ENCODE measurements at places on chromosomes 7 and 10.

DNA sequence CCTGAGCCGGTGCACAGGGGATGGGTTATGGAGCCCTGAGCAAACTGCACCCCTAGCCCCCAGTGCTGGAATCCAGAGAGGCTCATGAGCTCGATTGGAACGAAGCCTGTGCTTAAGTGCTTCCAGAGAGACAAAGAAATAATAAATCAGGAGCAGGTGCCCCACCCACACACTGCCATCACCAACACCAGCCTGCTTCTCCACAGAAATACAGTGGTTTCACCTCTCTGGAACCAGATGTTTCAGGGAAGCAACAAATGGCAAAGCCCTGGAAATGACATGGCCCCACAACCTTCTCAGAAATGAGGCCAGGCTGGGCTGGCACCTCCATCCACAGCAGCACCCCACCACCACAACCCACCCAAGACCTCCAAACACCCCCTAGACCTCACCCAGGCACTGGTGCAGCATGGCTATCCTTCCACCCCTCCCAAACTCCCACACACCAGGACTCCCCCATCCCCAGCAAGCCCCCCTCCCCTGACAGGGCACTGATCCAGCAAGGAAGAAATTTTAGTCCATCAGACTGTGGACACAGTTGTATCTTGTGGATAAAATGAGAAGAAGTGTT lies 4.1 kb upstream of the SLC18A3 start:
- no peak for DNase-seq

- DNase-seq, result no peak
Observed at GRCh38 chr10:89798092-89798491, 96.7 kb downstream of the KIF20B start.

DNA sequence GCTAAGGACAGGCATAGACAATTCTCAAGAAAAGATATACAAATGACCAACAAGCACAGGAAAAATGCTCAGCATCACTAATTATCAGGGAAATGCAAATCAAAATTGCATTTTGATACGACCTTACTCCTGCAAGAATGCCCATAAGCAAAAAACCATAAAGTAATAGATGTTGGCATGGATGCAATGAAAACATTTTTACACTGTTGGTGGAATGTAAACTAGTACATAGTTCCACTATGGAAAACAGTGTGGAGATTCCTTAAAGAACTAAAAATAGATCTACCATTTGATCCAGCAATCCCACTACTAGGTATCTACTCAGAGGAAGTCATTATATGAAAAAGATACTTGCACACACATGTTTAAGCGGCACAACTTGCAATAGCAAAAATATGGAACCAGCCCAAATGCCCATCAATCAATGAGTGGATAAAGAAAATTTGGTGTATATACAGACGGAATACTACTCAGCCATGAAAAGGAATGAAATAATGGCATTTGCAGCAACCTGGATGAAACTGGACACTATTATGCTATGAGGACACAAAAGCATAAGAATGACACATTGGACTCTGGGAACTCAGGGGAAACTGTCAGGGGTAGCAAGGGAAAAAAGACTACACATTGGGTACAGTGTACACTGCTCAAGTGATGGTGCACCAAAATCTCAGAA lies 59.3 kb downstream of the DGKI start:
- DNase-seq, result no peak

DNA sequence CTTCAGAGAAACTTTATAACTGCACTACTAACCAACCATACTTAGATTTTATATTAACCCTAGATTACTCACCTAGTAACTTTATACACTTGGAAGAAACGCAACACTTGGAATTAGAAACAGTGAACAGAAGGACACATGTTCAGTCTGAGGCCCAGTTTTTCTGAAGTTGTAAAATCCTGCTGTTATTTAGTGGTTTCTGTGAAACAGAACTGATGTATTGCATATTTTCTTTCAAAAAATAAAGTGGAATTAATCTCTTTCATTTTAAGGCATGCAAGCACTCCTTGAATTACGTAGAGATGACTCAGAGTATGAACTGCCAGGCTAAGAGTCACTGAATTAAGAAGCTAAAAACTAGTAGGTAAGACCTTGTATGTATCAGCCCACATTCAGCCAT lies 215.8 kb downstream of the SKAP2 start:
- no peak for DNase-seq

DNA sequence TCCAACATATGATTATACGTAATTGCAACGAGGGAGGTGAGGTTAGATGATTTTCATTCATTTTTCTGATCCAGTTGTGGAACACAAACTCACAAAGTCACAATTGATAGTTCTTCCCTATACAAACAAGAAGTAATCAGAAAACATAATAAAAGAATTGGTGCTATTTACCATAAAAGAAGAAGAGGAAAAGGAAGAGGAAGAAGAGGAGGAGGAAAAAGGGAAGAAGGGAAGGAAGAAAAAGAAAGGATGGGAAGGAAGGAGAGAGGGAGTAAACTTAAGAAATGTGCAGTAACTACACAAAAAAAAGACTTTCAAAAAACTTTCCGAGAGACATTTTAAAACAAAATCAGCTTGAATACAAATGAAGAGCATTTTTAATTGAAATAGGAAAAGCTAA lies 65.0 kb downstream of the CCDC71L start:
- DNase-seq, result no peak

GRCh38 chr7:123805287-123805686 lies 39.7 kb upstream of the HYAL4 start:
- DNase-seq, result no peak

GRCh38 chr7:105636982-105637381 lies 55.7 kb upstream of the EFCAB10 start:
- peak; percentile 66 for DNase-seq

DNA sequence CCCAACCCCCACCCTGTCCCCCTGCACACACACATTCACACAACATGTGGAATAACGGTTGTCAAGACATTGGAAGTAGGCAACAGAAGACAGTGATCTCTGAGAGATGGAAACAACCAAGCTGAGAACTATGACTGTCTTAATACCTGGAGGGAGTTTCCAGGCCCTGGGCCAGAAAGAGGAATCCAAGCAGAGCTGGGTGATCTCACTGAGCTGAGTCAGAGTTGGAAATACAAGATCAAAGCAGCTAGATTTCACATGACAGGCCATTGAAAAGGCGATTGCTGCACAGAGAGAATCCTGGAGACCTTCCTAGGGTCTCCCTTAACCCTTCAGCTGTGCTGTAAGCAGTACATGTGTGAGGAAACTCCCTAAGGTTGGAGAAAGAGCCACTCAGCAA lies 165.8 kb upstream of the PRSS1 start:
- DNase-seq, result no peak

DNA sequence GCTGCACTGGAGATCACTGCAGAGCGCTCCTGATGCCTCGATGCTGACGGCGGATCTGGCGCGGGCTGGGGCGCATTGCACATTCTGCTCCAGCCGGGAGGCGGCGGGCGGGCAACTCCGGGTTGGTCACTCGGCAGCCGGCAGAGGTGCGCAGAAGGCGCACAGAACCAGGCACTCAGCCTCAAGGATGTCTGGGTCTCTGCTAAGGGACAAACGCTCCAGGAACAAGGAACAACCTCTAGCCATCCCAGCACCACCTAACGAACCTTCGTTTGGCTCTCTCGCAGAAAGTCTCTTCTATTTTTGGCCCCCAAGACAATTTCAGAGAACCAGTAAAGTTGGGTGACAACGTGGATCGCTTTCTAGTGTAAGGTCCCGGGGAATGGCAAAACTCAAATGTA lies 254.6 kb downstream of the OTUD1 start:
- peak; percentile 65 for DNase-seq

GRCh38 chr10:63798599-63799498 lies 277.6 kb downstream of the REEP3 start:
- DNase-seq, result peak; percentile 70

- peak; percentile 85 for DNase-seq
Observed at GRCh38 chr7:152435384-152436110, at the start of gene KMT2C. Gene KMT2C (minus strand): TSS chr7:152436003. CDS start chr7:152435786, 217 bp downstream.

DNA sequence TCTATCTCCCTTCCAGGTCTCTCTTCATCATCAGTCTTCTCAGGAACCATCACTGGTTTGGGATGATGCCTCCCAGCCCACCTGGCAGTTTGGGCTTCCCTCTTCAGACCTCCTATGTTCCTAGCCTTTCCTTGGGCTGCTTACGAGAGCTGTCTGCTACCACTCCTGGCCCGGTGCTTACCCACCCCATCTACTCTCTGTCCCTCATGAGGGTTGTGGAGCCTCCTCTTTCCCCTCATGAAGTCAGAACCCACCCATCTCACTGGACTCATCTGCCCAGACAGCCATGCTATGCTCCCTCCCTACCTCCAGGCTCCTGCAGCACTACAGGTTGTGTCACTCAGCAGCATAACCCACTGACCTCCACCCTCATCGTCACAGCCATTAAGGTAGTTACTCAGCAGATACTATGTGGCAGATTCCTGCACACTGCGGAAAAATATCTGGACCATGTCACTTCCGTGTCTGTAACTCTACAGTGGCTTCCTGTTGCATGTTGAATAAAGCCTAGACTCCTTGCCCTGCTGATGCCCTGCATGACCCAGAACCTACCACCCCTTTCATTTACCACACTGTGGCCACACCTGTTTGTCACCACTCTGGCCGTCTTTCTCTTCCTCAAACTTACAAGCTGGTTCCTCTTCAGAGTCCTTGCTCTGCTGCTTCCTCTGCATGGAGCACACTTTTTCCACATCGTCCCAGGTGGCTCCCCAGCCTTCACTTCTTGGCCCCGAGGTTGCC lies 2.0 kb downstream of the DBNL start:
- no peak for DNase-seq

GRCh38 chr7:54811846-54812254 lies 52.8 kb upstream of the SEC61G start:
- DNase-seq, result no peak

- no peak for DNase-seq
Observed at GRCh38 chr7:132503415-132503814, 72.9 kb downstream of the PLXNA4 start.

DNA sequence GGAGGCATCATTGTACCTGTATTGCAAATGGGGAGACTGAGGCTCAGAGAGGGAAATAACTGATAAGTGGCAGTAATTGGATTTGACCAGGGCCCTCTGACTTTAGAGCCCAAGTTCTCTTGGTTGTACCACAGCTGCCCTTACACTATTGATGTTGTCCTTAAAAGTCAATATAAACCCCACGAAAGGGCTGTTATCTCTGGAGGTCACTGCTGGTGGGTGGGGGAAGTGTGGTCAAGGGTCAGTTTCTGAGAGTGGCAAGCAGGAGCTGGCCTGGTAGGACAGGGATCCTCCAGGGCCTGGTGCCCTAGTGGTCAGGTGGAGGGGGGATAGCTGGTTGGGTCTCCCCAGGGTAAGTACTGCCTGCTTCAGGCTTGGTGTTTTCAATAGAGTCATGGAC lies 44.2 kb upstream of the AQP1 start:
- DNase-seq, result no peak

DNA sequence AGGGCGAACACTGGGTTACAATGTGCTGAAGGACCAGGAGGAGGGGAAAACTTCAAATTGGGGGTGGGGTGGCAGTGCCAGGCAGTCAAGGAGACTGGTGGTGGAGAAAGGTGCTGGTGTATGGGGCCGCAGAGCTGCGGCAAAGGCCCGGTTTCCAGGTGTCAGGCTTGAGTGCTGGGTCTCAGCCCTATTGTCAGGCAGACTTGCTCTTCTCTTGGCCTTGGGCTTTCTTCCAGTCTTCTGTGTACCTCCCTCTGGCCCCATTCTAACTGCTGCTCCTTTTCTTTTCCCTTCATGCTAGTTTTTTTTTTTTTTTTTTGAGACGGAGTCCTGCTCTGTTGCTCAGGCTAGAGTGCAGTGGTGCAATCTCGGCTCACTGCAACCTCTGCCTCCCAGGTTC lies 51.0 kb downstream of the POLR3A start:
- no peak for DNase-seq

GRCh38 chr10:65294329-65294728 lies 1631.5 kb upstream of the LRRTM3 start:
- DNase-seq, result no peak

DNA sequence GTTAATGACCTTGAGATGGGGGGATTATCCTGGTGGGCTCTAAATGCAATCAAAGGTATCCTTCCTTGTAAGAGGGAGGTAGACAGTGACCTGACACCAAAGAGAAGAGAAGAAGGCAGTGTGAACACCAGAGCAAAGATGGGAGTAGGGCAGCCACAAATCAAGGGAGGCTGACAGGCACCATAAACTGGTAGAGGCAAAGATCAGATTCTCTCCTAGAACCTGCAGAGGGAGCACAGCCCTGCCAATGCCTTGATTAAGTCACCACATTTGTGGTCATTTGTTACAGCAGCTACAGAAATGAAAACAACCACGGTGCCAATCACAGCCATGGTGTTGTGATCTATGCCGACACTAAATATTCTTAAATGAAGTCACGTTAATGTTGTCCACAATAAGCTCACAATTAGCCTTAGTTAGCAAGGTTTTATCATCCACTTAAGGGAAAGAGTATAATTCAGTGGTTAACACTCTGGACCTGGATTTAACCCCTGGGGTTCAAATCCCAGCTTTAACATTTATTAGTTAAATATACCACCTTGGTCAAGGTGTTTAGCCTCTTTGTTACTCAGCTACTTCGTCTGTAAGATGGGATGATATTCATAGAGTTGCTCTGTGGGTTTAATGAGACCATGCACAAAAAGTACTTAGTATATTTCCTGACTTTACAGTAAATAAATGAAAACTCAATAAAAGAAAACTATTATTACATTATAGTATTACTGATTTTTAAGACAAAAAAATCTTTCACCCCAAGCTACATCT lies 70.8 kb downstream of the SGMS1 start:
- DNase-seq, result peak; percentile 31

GRCh38 chr10:97960269-97961056 lies 70.0 kb downstream of the CRTAC1 start:
- DNase-seq, result no peak

DNA sequence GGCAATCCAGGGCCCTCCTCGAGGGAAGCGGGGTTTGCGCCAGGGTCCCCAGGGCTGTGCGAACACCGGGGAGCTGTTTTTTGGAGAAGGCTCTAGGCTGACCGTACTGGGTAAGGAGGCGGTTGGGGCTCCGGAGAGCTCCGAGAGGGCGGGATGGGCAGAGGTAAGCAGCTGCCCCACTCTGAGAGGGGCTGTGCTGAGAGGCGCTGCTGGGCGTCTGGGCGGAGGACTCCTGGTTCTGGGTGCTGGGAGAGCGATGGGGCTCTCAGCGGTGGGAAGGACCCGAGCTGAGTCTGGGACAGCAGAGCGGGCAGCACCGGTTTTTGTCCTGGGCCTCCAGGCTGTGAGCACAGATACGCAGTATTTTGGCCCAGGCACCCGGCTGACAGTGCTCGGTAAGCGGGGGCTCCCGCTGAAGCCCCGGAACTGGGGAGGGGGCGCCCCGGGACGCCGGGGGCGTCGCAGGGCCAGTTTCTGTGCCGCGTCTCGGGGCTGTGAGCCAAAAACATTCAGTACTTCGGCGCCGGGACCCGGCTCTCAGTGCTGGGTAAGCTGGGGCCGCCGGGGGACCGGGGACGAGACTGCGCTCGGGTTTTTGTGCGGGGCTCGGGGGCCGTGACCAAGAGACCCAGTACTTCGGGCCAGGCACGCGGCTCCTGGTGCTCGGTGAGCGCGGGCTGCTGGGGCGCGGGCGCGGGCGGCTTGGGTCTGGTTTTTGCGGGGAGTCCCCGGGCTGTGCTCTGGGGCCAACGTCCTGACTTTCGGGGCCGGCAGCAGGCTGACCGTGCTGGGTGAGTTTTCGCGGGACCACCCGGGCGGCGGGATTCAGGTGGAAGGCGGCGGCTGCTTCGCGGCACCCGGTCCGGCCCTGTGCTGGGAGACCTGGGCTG lies 26.0 kb downstream of the PRSS2 start:
- DNase-seq, result no peak

GRCh38 chr10:114874827-114875411 lies 53.3 kb downstream of the FHIP2A start:
- no peak for DNase-seq

GRCh38 chr10:6601246-6601805 lies 21.2 kb upstream of the PRKCQ start:
- no peak for DNase-seq

- DNase-seq, result no peak
Observed at GRCh38 chr10:53765311-53765710, 992.7 kb upstream of the MBL2 start.

Data from DMS53 (cell line).